ENCODE measurements at places on chromosomes 2 and 18. TPM values are rescaled to one million over a fixed set of nuclear protein-coding genes. Genes with fewer than 3 reads are reported as not detected.

Gene ZNF892
- polyA plus RNA-seq: not detected

Gene DPP10
- polyA plus RNA-seq: 0.67 TPM

Gene COBLL1
- polyA plus RNA-seq: 9.0 TPM

Gene GPR35
- 28.2 TPM for polyA plus RNA-seq

Gene STK39
- polyA plus RNA-seq: 24.1 TPM

Gene PRKAG3
- polyA plus RNA-seq: not detected

Gene CDH2
- polyA plus RNA-seq: not detected

Gene NRP2
- 7.8 TPM for polyA plus RNA-seq

Gene KCNE4
- 0.23 TPM for polyA plus RNA-seq

Gene DAPL1
- polyA plus RNA-seq: 1.2 TPM

Gene POU3F3
- polyA plus RNA-seq: not detected

Gene ARHGAP15
- 3.7 TPM for polyA plus RNA-seq

Gene CFAP53
- polyA plus RNA-seq: not detected

Gene CD226
- 2.4 TPM for polyA plus RNA-seq

Gene GPR39
- polyA plus RNA-seq: 2.4 TPM

Gene AQP4
- 1.2 TPM for polyA plus RNA-seq

Measured in sigmoid colon (tissue), 7 donors.